ENCODE measurements at places on chromosomes 7 and 10.

- DNase-seq, result no peak
These were observed 14.9 kb downstream of the STRA8 start for GRCh38 chr7:135248546-135248945.

GRCh38 chr10:88528806-88529570 is 54.1 kb downstream of the RNLS start:
- peak; percentile 49 for DNase-seq

DNA sequence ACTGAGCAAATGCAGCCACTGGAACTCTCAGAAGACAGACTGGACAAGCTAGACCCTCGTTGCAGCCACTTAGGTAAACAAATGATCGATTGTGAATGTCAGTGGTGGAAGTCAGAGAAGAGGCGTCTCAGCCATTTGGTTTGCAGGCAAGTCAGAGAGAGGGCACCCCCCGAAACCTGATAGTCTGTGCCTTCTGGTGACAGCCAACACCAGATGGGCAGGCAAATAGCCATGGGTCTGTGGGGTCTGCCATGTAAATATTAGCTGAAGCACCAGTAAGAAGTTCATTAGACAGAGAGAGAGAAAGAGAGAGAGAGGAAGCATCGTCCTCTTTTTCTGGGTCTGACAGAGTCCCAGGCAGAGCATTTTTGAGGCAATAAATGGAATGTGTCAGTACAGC is 5.4 kb downstream of the PPP1R17 start:
- DNase-seq, result no peak

DNA sequence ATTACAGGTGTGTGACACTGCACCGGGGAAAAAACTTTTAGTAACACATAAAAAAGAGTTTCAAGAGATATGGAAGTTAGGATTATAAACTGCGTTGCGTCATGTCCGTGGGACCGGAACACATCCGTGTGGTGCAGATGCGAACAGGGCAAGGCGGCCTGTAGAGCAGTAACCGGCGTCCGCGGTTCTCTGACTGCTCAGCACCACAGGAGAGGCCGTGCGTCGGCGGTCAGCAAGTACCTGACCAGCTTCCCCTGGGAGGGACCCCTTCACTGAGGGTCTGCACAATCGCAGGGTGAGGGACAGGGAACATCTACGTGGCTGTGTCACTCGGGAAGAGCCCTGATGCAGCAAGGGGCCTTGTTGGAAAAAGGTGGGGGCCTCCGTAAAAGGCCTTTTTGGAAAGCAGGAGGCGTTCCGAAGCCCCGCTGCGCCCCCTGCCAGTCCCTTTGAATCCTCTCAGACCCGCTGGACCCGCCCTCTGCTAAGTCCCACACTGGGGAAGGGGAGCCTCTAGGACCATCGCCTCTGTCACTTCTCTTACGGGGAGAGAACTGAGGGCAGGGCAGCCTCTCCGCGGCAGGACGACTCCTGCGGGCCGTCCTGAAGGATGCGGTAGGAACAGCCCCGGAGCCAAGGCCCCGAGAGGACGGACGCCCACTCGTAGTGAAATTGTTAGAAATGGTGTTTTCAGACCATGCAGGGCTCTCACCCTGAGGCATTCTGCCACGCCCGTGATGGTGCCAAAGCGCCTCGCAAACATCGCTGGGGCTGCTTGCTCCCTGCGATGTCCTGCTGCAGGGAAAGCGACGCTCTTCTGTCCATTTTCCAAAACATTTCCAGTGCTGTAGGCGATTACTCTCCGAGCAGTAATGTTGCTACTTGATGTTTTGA is 771.6 kb upstream of the COBL start:
- DNase-seq, result no peak

GRCh38 chr7:22356010-22356691 is 803 bp downstream of the RAPGEF5 start:
- no peak for DNase-seq

DNA sequence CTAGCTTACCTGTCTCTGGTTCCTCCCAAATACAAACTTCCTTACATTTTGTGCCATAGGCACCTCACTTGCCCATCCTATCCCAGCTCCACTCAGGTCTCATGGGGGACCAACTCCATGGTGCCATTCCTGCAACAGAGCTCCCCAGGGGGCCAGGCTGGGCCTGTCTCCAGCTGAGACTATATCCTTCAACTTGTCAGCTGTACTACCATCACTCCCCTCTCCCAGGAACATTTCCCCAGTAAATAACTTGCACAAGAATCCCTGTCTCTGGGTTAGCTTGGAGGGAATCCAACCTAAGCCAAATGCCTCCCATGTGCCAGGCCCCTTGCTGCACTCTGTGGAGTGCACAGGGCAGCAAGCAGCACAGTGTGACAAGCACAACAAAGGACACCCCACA is 33.2 kb downstream of the FRMPD2 start:
- no peak for DNase-seq

DNA sequence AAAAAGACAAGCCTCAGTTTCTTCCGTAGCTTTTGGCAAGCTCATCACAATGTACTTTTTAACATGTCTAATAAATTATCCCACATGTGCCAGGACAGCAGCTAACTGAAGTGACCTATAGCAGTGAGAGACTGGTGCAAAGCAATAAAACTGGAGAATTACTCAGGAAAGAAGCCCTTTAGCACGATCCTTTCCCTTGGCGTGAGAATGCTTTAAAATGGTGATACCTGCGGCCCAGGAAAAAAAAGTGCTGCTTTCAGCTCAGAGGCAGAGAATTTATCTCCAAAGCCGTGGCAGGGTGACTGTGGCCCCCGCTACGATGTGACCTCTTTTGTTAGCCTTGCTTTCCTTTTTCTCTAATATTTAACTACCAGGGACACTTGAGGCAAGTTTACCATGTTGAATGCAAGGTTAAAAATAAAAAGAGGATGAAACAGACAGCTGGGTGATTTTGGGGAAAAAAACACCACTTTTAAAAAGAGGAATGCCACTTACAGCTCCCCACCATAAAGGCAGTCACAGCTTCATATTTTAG is 184.0 kb downstream of the FANK1 start:
- no peak for DNase-seq

- DNase-seq, result no peak
These were observed 5.5 kb downstream of the LFNG start for GRCh38 chr7:2524808-2525657.

DNA sequence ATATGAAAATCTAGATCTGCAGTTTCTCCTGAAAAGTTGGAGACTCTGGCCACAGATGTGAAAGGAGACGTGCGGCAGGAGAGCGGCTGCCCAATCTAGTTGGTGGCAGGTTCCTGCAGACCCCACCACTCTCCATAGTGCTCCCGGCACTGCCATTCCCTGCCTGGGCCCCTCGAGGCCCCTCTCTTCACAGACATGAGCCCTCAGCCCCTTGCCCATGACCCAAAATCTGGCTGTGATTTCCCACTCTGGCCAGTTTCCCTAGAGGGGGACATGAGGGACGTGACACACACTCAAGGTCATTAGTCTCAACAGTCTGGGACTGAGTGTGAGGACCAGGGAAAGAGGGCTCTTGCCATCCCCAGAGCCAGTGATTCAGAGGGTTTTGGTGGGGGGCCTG is 138.7 kb downstream of the PTPN20 start:
- no peak for DNase-seq

GRCh38 chr10:14904316-14904732 is 25.7 kb downstream of the SUV39H2 start:
- peak; percentile 38 for DNase-seq

DNA sequence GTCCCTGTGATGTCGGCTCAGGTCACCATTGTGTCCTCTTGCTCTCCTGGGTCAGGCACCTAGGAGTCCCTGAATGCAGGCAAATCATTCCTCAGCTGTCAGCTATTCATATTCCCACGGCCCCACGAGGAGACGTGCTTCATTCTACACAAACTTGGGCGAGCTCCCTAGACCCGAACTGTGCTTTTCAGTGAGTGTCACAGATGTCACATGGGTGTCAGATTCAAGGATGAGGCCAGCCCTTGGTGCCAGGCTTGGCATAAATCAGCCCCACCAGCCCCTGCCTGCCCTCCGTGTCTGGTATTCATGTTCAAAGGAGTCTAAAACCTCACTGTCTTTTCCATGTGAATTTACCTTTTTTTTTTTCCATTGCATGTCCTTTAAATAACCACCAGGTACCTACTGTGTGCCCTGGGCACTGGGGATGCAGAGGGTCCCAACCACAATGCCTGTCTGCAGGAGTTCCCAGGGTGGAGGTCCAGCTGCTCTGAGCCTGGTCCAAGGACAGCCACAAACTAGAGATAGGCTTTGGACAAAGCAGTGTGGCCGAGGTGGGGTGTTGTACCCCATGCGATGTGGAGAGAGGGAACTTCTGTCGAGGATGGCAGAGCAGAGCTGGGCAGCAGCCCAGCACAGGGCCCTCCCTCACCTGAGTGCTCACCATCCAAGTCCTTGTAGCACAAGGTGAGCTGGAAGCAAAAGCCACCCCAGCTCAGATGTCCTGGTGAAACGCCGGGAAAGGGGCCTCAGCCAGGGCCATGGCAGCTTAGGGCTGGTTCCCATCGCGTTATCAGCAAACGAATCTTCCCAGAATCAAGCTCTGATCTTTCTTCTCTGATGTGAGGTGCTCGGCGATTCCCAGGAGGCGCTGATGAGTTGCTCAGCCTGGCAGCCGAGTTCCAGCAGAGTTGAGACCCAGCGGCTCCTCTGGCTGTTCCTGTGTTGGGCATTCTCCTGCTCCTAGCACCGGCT is 611.9 kb downstream of the PTPRN2 start:
- DNase-seq, result no peak

DNA sequence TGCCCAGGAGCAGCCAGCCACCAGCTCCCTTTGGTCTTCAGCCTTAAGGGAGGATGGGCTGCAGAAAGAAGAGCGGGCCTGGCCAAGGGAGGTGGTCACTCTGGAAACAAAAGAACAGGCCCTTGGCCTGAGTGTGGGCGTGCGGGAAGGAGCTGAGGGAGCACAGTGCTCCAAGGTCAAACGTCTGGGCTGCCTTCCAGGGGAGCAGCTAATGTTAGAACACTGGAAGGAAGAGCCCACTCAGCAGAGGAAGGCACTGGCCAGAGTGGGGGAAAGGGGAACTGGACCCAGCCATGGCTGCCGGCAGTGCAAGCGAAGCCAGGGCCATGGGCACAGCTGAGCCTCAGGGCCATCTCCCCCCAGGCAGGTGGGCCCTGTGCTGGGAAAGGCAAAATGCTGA is 42.7 kb downstream of the FAM53B start:
- peak; percentile 40 for DNase-seq

GRCh38 chr10:93447019-93447418 is 35.1 kb downstream of the MYOF start:
- no peak for DNase-seq

DNA sequence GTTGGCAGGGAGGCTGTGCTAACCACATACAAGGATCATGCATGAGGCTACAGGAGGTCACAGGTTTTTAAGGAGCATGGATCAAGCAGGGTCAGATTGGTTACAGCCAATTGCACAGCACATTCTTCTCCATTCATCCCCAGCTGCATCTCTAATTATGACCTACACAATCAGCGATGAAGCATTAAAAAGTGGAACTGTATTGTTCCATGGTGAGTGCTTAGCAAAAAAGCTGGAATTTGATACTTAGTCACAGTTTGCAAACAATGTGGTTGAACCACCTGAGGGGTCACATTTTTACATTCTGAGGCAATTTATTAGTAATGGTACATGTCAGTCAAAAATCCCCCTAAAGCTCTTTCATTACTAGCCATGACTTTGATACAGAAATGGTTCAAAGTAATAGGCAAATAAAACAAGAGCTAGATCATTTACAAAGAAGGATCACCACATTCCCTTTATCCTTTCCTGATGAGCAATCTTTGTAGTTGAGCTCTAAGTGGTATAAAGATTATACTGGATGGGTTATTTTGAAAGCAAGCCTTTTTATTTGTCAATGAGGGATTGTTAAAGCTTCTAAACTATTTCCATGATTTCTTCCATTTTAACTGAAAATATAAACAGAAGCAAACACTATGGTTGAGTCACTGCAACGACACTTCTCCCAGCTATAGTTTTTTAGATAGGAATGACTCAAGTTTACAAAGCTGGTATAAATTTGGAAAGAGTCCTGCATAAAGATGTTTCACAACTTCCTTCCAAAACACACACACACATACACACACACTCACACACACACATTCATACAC is 217.8 kb upstream of the SEMA3A start:
- DNase-seq, result peak; percentile 95

DNA sequence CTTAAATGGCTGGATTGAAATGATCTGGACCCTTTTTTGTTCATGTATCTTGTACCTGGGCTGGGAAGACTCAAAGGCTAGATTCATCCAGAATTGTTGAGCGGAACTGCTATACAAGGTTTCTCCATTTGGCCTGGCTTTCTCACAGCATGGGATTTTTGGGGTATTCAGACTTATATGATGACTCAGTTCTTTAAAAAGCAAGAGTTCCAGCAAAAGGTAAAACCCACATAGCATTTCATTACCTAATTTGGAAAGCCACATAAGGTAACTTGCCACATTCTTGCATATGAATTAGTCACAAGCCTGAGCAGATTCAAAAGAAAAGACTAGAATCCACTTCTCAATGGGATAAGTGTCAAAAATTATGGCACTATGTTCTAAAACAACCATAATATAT is 137.4 kb downstream of the HGF start:
- no peak for DNase-seq

GRCh38 chr10:132558516-132559413 is 21.2 kb downstream of the INPP5A start:
- no peak for DNase-seq

DNA sequence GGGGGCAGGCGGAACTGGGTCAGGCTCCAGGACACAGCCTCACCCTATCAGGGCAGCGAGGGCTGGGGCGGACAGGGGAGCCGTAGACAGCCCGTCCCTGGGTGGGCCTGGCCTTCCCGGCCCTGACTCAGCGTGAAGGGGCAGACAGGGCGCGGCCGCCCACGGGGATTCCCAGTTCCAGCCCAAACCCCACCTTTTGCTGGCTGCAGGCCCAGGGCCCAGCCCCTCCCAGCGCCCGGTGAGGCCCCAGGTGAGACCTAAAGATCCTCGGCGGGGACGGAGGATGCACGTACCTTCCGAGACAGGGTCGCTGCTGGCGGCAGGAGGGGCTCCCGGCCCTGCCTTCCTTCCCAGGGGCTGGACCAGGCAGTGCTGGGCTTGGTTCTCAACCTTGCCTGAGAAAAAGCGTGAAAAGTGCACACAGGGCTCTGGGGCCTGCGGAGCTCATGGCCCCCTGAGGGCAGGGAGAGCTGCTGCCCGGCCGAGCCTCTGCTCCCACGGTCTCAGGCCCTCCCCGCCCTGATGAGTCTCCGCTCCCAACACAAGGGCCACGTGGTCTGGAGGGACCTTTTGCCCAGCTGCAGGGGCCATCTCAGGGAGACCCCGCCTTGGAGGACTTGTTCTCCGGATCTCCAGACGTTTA is 43.9 kb upstream of the DNAJB6 start:
- no peak for DNase-seq

GRCh38 chr10:74598891-74599566 is 227.4 kb upstream of the KAT6B start:
- peak; percentile 49 for DNase-seq

DNA sequence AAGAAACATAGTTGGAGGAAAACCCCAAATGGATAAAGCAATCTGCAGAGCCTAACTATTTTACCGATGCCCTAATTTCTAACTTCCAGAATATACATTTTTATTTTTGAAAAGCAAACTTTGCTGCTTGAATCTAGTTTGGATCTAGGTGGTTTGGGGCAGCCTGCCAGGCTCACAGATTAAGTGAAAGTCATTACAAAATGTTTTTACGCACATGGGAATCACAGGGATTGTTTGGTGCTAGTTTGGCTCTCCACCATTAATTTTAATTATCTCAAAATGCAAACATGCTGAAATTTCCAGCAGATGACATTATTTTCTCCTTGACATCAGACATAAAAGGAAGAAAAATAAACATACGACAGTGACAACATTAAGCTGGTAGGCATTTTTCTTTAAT is 166.7 kb upstream of the INHBA start:
- DNase-seq, result peak; percentile 56

GRCh38 chr7:113763226-113763625 is 155.6 kb downstream of the PPP1R3A start:
- DNase-seq, result no peak

- DNase-seq, result no peak
These were observed 783.8 kb downstream of the NXPH1 start for GRCh38 chr7:9217204-9217603.
